ENCODE measurements at places on chromosomes 2 and 18. TPM values are rescaled to one million over a fixed set of nuclear protein-coding genes. Genes with fewer than 3 reads are reported as not detected.

The ARHGAP28 gene
- total RNA-seq = not detected

The RAX gene
- total RNA-seq = not detected

The COL5A2 gene
- 0.94 TPM for total RNA-seq

The SCYGR4 gene
- not detected for total RNA-seq

Measured in mononuclear cell (primary cell).